ENCODE measurements at places on chromosomes 4 and X. TPM values are rescaled to one million over a fixed set of nuclear protein-coding genes. Genes with fewer than 3 reads are reported as not detected.
A peak's percentile ranks its signal among the peaks of the same experiment; 100 is the strongest.

The TMEM185A gene
- total RNA-seq = 28.4 TPM

GRCh38 chr4:138911909-138912703, 103.5 kb upstream of the NOCT start:
- no peak for DNase-seq

GRCh38 chr4:38365748-38366310, 298.2 kb upstream of the KLF3 start:
- no peak for DNase-seq

DNA sequence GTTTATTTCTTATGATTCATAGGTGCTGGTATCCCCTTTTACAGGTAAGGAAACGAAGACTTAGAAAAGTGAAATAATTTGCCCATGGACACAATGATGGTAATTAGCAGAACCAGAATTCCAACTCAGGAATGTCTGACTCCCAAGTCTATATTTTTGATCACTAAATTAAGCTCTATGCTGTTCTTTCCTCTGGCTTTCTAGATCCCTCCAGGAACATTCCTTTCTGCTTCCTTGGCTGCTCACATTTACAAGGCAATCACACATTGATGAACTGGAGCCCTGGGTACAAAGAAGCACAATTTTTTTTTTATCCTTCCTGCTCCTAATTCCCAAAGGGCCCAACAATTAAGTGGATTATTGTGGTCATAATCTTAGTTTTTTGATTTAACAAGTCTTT, 7.0 kb upstream of the CDKN2AIP start:
- no peak for DNase-seq

The CXCL10 gene
- not detected for total RNA-seq

The ARL9 gene
- 1.7 TPM for total RNA-seq

DNA sequence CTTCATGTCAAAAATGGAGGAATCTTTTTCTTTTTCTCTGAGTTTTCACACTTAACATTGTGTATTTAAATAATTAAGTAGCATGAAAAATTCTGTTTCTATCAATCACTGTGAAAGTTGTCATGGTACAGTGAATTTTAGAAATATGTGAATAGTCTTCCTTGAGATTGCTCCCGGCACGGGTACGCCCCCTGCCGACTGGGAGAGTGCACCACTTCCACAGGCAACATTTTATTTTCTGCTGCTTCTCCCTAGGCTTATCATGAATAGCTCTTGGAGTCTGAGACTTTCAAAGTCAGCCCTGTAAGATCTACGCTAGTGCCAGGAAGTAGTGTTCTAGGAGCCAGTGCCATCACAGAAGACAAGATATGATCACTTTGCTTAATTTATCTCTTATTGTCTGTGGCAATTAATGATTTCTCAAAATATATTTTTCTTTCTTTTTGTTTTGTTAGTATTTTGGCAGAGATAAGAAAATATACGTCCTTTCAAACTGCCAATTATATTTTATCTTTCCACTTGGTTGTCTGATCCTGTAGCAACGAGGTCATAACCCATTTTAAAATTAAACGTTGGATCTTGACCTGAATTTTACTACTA, 763.8 kb upstream of the AADAT start:
- peak; percentile 17 for DNase-seq

The GPRASP3 gene
- 7.0 TPM for total RNA-seq

GRCh38 chr4:151679231-151679630, 81.6 kb downstream of the GATB start:
- no peak for DNase-seq

DNA sequence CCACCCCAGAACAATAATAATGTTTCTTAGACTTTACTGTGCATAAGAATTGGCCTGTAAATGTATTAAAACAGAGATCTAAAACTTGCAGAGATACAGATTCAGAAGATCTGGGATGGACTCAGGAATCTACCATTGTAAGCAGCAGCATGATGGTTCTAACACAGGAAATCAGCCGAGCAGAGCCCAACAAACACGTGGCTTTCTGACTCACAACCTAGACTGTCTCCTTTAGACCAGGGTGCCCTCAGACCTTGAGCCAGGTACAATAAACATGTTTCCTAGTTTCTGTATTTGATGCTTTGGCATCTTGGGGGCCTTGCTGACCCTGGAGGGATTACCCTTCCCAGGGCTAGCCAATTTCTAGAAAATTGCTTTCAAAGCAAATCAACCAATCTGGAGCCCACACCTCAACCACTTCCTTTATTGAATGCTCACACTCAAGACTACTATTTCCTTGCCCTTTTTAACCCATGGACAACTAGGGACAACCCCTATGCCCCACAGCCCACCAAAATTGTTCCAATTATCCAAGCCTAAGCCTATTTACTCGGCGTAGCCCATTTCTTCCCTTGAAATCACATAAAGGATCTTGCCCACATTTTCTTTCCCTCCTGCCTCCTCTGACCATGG, 80.5 kb downstream of the TBC1D9 start:
- no peak for DNase-seq

The FTSJ1 gene
- total RNA-seq = 27.7 TPM

- DNase-seq = peak; percentile 44
These were observed 88.9 kb upstream of the CITED1 start for GRCh38 chrX:72394518-72395170.

DNA sequence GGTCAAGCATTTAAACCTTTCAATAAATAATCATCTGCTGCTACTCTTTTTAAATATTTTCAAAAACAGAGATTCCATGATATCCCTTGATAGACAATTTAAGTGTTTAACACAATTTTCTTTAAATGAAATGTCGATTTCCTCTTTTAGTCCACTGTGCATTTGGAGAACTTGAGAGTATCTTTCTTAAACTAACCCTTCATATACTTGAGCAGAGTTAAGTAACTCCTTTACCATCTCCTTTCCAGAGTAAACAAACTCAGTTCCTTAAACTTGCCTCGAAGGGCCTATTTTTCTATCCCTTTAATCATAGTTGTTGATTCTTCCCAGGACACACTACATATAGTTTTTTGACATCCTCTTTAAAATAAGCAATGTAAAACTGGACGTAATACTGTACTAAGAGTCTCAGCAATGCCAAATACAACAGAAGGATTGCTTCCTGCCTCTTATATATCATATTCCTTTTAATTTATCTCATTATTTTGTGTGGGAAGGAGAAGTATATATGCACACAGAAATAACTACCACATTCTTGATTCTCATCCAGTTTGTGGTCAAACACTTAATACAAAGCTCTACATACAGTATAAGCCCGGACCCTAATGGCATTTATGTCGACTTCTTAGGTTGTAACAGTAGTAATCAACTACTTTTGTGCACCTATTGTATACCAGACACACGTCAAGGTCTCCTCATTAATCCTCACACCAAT, 22.8 kb downstream of the RAB28 start:
- DNase-seq = no peak

- DNase-seq = no peak
These were observed 213.4 kb upstream of the LNX1 start for GRCh38 chr4:53804719-53805118.

DNA sequence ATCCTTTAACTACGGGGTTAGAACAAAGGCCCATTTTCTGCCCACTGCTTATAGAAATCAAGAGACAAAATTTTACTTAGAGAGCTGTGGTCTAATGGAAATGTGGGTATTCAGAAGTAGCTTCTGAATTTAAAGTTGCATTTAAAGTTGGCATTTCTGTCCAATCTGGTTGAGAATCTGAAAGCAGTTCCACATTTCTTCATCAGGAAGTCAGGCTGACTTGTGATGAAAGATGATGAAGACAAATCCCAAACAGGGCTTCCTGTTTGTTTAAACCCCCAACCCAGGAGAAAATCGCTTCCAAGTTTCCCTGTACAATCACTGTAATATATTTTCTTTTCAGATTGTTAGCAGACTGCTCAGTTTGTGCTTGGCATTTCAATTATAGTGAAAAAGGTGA, 345.3 kb downstream of the SPRY1 start:
- no peak for DNase-seq

DNA sequence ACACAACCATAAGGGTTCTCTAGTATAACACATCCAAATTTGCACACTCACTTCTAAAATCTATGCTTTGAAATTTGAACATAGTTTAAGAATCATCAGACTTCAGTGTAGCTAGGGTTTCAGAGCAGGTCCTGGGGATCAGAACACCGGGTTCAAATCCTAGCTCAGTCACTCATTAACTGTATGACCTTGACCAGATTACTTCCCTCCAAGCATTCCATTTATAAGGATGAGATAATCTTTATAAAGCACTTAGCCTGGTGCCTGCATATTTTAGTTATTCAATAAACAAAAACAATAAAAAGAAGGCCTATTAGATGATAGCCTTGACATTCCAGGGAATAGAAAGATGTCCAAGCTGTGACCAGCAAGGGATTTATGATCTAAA, 4.8 kb upstream of the STBD1 start:
- no peak for DNase-seq

Measured in umbilical cord (tissue), 2 donors.